ENCODE measurements at places on chromosomes 12 and 14.

GRCh38 chr12:2800046-2800570, 5.3 kb downstream of the FKBP4 start:
- DNase-seq, result no peak

GRCh38 chr12:52181746-52182145, 10.1 kb downstream of the KRT80 start:
- no peak for DNase-seq

DNA sequence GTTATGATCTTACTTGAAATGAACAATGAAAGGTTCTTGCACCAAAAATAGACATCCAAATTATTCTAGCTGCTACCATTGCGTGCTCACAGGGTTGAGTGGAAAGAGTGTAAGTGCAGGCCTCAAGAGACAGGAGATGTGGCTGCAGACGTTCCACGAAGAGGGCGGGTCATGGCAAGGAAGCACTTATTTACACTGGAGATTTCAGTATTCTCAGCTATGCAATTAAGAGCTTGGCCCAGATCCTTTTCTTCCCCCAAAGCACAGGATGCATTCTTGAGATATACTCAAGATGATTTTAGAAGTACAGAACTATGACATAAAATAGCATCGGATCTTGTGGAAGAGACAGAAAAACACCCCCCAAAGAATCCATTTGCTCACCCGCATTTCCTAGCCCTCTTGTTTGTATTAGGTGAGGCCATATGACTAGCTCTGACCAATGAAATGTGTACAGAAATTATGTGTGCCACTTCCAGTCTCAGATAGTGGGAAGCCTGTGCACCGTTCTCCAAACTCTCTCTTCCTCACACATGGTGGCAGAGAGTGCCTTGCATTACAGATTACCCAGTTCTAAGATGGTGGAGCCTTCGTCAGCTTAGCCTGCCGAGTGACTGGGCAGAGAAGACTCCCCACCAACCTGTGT, 261.4 kb downstream of the TTC8 start:
- DNase-seq, result no peak

DNA sequence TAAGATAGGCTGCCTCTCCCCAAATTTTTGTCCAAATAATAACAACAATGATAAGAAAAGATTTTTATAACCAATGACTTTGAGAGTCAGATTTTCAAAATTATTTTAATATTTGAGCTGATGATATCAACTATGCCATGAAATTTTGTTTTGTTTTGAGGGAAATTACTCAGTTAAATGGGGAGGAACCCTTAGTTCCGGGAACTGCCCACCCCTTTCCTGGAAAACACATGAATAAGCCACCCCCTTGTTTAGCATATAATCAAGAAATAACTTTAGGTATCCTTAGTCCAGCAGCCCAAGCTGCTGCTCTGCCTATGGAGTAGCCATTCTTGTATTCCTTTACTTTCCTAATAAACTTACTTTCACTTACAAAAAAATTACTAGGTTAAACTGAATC, 61.4 kb downstream of the HMGA2 start:
- no peak for DNase-seq

- DNase-seq, result no peak
Observed at GRCh38 chr12:115623275-115623674, 654.2 kb downstream of the MED13L start.

- no peak for DNase-seq
Observed at GRCh38 chr14:87679866-87680265, 313.1 kb downstream of the GALC start.

- DNase-seq, result no peak
Observed at GRCh38 chr12:132754160-132754932, 7.3 kb downstream of the ANKLE2 start.

GRCh38 chr12:93737457-93738198, 60.5 kb downstream of the CRADD start:
- no peak for DNase-seq

- no peak for DNase-seq
Observed at GRCh38 chr14:75315144-75315543, 36.5 kb downstream of the FOS start.

All from germinal center (tissue), 1 donor.